ENCODE measurements at places on chromosomes 6 and 20.

- DNase-seq, result no peak
Measured at GRCh38 chr20:35273449-35274171, 4.3 kb downstream of the MMP24OS start.

- no peak for DNase-seq
Measured at GRCh38 chr6:103284835-103285234, 1574.9 kb downstream of the HACE1 start.

DNA sequence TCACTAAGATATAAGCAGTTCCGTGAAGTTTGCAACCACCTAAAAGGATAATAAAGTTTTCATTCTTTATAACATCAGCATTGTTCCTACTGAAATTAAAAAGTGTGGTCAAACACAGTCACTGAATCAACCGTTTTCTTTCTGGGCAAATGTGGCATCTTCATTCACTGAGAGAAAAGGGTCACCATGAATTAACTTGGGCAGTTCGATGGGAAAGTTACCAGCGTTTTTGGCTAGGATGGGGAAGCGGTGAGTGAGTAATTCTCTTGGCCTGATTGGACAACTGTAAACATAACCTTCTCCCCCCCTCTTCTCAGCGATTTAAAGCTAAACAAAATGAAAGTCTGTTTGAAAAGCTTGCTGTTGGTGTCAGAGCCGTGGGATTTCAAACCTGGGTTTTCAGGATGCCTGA lies 181.8 kb downstream of the SASH1 start:
- DNase-seq, result peak; percentile 58

- no peak for DNase-seq
Measured at GRCh38 chr6:168908887-168909286, 344.8 kb downstream of the THBS2 start.

GRCh38 chr6:26087284-26088115 lies at the start of gene HFE:
TSS of gene HFE (plus strand) at chr6:26087429. CDS start at chr6:26087441, 12 bp downstream.
- DNase-seq, result peak; percentile 28

DNA sequence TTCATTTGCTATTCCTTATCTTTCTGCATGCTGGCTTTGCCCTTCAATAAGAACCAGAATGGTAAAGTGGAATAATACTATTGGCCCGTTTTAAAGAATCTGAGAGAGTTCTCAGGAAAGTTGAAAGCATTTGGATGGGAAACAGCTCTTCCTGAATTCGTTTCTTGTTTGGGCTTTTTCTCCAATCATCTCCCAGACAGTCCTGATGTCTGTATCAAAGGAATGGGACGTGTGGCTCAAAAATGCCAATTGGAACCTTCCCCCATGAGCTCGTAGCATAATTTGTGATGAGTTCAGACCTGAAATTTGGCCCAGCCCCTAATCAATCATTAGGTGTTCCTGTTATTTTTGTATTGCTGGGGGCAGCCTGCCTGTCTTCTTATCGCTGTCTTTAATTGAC lies 75.8 kb upstream of the BACH2 start:
- no peak for DNase-seq

DNA sequence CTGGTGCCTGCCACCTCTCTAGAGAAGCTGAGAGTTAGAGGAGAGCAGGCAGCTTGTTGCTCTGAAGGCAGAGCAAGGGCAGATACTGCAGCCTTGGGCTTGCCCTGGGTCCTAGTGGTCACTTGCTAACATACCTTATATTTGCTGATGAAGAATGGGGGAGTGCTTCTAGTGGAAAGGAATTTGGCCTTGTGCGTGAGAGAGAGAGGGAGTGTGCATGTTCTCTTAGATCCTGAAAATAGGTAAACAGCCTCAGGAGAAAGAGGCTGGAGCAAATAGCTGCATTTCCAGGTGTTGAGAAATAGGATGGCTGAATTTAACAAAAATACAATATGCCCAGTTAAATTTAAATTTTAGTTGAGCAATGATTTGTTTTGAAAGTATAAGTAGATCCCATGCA lies 724.5 kb upstream of the FLRT3 start:
- DNase-seq, result no peak

DNA sequence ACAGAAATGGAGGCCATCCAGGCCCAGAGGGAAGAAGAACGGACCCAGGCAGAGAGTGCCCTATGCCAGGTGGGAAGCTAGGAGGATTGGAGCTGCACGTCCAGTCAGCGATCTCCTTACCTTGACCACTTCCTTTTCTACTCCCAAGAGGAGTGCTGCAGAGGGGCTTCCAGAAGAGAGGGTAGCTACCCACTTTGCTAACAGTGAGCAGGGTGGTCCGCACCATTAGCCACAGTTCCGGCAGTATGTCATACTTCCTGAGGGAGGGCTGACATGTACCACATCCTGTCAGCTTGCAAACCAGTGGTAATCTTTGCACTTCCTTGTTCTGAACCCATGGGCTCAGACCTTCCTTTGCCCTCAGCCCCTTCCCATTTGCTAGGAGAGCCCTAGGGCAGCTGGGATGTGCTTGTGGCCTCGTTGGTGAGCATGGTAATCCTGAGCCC lies 35.4 kb downstream of the CEP250 start:
- peak; percentile 83 for DNase-seq

GRCh38 chr20:63409066-63409833 lies 48.1 kb upstream of the CHRNA4 start:
- DNase-seq, result no peak

GRCh38 chr6:70763754-70764510 lies 96.2 kb downstream of the SMAP1 start:
- no peak for DNase-seq

DNA sequence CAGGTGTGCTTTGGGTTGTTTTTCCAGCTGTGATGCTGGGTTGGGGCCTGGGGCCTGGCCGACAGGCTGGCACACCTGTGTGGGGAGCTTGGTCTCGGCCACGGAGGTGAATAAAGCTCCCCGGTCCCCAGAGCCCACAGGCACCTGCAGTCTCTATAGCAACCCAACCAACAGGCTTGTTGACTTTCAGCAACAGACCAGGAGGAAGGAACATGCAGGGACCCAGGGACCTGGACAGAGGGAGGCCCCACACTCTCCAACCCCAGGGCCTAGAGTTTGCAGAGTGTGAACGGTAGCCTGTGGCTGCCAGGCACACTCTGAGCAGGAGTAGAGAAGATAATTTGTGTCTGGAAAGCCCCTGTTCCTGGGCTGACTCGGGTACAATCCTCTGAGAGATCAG lies 14.6 kb upstream of the SYNJ2 start:
- no peak for DNase-seq

DNA sequence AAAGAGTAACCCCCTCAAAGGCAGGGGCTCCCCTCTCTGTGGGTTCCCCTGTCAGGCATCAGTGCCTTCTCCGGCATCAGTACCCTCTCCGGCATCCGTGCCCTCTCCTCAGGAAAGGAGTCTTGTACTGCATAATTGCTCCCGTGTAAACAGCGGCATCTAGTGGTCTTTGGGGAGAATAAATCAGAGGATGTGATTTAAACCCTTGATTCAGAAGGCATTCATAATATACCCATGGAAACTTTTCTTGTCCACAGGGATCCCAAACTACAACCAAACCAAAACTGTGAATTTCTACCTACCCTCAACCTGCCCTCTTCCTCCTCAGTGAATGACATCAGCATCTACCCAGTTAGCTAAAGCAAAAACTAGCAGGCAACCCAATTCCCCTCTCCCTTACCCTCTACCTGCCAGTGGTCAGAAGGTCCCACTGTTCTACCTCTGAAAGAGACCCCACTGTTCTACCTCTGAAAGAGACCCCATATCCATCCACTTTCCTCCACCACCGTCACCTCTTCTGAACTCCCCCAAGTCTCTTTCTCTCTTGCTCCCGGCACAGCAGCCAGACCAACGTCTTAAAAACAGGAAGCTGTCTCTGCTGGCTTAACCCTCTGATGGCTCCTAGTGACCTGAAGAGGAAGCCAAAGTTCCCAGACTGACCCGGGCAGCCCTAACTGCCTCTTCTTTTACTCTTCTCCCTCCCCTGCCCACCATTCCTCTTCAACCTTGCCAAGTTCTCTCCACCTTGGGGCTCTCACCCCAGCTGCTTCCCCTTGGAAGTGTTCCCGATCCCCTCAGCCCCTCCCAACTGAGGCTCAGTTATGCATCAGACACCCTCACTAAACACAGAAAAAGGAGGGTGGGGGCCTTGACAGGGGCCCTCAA lies 27.2 kb downstream of the UBE2V1 start:
- DNase-seq, result peak; percentile 61

DNA sequence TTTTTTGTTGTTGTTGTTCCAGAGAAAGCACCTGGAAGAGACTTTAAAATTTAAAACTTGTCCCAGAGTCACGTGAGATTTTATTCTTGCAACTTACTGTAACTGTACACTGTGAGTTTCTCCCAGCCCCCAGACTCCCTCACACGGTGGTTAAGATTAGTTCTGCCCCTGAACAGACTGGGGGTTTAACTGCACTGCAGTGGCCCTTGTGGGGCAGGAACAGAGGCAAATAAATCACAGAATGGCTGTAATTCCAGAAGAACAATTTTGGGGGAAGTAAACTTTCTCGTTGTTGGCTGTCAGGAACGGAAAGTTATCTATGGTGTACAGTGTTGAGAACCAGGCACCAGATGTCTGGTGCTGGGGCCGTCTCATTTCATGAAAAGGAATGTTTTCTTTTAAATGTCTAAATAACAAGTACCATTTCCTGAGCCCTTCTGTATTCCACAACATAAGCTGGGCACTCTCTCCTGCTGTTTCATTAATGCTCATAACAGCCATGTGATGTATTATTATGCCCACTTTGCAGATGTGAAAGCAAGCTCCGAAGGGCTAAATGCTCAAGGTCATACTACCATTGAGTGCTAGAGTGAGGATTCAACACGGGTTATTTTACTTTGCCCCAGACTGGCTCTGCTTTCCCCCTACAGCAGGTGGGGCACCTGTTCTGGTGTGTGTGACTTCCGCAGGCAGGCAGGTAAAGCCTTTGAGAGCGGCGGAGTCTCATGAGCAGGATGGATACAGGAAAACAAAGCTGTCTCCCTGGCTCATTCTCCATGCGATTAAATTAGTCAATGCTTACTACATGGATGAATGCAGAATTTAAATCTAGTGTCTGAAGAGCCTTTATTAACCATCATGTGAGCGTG lies 30.5 kb downstream of the CNKSR3 start:
- DNase-seq, result no peak

DNA sequence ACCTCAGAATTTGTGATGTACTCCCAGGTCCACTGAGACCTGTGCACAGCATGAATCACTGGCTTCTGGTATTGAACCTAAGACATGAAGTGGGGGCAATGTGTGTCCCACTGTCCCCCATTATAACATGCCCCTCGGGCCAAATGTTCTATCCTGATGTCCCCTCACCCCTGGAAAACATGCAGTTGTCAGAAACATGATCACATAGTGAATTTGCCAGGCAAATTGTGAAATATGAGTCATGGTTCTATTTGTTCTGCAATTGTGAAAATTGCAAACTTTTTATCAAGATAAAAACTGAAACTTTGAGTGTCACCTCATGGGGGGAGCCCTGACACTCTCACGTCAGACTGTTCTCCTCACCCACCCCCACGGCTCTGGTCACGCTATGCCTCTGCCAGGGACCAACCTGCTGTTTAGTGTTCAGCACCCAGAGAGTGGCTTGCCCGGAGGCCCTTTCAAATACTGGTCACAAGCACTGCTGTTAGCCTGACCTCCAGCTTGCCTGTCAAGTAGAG lies 305.3 kb downstream of the CLIC5 start:
- peak; percentile 97 for DNase-seq

DNA sequence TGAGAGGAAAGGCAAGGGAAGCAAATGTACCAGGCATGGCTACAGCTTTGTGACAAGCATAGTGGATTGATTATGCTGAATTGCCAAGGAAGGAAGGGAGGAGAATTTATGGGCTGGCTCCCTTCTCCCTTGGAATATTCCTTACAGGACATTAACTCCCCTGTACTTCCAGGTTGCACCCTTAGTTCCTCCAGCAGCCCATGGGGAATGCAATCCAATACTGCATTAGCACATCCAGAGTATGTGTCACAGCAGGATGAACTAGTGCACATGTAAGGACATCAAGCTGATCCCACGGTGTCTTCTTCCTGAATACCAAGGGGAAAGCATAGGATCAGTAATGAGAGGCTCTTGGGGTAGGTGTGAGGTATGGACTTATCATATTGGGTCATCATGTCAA lies 390.7 kb upstream of the POU3F2 start:
- no peak for DNase-seq

DNA sequence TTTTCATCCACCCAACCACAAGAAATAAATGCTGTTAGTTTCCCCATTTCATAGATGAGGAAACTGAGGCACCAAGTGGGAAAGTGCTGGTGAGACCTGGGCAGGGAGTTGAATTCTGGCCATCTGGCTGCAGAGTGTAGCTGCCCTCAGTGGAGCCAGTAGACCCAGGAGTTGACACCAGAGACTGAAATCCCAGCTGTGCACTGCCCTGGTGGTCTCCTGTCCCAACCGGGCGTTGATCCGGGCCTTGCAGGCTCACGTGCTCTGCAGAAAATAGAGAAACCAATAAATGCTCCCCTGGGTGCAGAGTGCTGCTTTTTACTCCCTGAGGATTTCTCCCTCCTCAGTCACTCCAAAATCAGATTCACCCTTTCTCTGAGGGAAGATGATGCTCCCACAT lies 18.4 kb downstream of the HLA-F start:
- no peak for DNase-seq

DNA sequence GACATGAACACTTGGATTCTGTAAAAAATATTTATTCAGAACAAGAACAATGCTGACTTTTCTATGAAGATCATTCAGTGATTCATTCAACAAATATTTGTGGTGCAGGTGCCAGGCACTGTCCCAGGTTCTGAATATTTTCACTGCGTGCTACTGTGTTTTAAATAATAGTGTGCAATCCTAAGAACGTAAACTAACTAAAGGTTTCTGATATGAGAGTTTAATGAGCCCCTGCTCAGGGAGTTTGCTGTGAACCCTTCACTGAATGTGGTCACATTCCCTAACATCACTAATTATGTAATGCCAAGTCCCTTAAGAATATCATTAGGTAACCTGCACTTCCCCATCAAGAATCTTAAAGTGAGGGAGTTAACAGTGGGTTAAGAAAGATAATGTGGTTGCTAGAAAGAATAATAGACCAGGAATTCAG lies 1.7 kb upstream of the TMEM170B start:
- DNase-seq, result peak; percentile 18

- peak; percentile 48 for DNase-seq
Measured at GRCh38 chr20:32031007-32031958, 20.8 kb upstream of the HCK start.

DNA sequence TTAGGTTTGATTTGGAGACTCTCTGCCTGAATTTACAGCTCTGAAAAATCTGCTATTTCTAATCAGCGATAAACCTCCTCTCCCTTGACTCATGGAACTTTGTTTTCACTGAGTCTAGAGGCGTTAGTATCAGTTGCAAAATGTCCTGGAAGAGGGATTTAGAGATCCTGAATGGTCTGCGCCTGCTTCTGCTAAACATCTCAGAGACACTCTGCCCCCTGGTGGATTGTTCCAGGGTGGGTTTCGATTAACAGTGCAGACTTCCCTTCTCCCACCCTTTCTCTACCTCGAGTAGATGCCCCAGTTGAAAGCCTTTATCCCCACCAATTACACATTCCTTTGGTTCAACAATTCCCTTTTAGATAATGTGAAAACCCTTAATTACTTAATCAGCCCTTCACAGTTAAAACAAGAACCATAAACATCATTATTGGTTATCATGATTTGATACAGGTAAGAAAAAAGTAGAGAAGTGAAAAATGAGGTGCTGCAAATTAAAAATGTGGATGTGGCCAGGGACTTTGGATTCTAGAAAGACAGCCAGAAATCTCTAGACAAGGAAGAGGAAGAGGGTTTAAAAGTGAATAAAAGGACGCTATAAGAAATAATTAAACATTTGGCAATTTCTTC lies 5.5 kb downstream of the HTR1B start:
- DNase-seq, result peak; percentile 36

GRCh38 chr20:62350098-62350628 lies 16.9 kb downstream of the LAMA5 start:
- no peak for DNase-seq

GRCh38 chr20:25457886-25458680 lies 50.6 kb downstream of the GINS1 start:
- DNase-seq, result no peak
